Omental fat pad (tissue), 4 donors: ENCODE measurements at places on chromosomes 2 and 18. TPM values are rescaled to one million over a fixed set of nuclear protein-coding genes. Genes with fewer than 3 reads are reported as not detected.

GRCh38 chr2:134582547-134582899, 136.3 kb downstream of the TMEM163 start:
- DNase-seq = no peak

- DNase-seq = no peak
These were observed 70.2 kb upstream of the ITM2C start for GRCh38 chr2:230794497-230794896.

THOC1 gene
- total RNA-seq = 33.0 TPM

RAD51AP2 gene
- not detected for total RNA-seq
